ENCODE measurements at places on chromosomes 1 and 21.

- DNase-seq, result no peak
These were observed 688.7 kb downstream of the PTPRU start for GRCh38 chr1:29925058-29925457.

GRCh38 chr1:15031251-15031933 lies 122.2 kb upstream of the TMEM51 start:
- DNase-seq, result no peak

GRCh38 chr1:48536477-48536876 lies 64.5 kb upstream of the SPATA6 start:
- DNase-seq, result no peak

GRCh38 chr1:30273021-30273325 lies 450.4 kb downstream of the MATN1 start:
- no peak for DNase-seq

- DNase-seq, result no peak
These were observed 9.4 kb downstream of the MINDY1 start for GRCh38 chr1:150997126-150997872.

- no peak for DNase-seq
These were observed 178.8 kb downstream of the ETS2 start for GRCh38 chr21:38984568-38984967.

- no peak for DNase-seq
These were observed 188.6 kb upstream of the HP1BP3 start for GRCh38 chr1:20975668-20976067.

- DNase-seq, result no peak
These were observed 101.9 kb downstream of the PRRX1 start for GRCh38 chr1:170765712-170766330.

GRCh38 chr21:29245104-29245643 lies 53.5 kb upstream of the BACH1 start:
- no peak for DNase-seq

GRCh38 chr1:180842491-180843275 lies 70.0 kb upstream of the KIAA1614 start:
- DNase-seq, result no peak

- no peak for DNase-seq
These were observed 838 bp upstream of the RSRP1 start for GRCh38 chr1:25247829-25248754.

DNA sequence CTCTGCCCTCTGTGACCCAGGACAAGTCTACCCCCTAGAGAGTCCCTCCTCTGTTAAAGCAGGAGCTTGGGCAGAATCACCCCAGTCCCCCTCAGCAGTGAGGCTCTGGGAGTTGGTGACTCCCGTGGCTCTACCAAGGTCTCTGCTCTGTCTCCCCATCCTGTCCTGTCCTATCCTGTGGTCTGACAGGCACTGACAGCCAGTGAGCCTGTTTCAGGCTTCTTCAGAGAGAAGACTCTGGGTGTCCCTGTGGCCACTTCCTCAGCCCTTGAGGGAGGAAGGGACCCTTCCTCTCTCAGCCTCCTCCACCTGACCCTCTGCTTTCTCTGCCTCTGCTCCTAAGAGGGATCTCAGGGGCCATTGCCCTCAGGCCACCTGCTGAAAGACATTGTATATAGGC lies 148.7 kb downstream of the FCRL5 start:
- DNase-seq, result peak; percentile 53

DNA sequence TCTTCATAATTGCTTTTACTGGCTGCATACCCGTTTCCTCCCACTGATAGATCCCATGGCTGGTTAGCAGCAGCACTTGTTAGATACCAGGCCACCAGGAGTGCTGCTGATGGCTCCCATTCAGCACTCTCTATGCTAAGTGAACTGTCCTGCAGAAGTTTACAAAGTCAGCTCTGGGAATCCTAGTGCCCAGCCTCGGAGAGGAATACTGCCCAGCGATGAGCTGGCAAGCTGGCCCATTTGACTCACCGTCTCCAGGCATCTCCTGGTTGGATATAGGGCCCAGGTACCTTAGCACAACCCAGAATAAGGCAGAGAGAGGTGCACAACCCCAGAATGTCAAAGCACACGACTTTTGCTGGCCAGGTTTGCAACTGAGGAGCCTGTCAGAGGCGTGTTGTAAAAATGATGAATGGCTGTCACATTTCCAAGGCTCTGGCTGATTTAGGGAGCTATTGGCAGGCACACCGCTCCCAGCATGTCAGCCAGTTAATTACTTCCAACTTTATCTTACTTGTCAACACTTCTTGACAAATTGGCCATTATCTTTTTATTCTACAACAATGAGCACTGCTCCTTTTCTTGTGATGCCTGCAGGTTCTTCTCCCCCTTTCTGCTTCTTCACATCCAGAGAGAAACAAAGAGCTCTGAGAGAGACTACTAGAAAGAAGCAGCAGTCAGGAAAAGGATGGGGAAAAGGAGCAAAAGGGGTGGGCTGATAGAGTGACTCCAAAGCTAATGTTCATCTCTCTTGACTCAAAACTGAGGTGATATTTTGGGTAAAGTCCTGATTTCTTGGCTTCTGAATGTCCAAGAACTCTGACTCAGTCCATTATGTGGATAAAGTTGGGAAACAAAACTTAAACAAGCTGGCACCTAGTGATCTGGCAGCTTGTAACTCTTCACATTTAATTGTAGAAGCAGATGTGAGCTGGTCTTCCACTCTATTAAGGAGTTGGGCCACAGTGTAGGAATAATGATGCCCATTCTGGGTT lies 10.8 kb upstream of the ANGPTL7 start:
- DNase-seq, result no peak

Data from HL-60 (cell line).